ENCODE measurements at places on chromosomes 5 and 9.

DNA sequence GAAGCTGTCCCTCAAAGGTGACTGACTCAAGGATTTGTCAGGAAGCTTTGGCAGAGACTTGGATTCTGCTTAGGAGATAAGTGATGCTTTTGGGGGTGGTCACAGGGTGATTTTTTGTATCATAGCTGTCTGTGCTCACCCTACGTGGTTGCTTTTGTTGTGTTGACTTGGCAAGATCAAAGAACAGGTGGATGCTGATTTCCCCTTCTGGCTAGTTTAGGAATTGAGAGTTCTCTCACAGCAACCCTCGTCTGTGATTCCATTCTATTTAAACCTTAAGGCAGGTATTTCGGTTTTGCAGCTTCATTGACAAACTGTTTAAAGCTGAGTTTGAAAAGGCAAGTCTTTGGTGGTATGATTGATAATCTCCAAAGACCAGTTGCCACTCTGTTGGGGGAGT, 27.2 kb downstream of the ARHGAP26 start:
- DNase-seq: no peak

DNA sequence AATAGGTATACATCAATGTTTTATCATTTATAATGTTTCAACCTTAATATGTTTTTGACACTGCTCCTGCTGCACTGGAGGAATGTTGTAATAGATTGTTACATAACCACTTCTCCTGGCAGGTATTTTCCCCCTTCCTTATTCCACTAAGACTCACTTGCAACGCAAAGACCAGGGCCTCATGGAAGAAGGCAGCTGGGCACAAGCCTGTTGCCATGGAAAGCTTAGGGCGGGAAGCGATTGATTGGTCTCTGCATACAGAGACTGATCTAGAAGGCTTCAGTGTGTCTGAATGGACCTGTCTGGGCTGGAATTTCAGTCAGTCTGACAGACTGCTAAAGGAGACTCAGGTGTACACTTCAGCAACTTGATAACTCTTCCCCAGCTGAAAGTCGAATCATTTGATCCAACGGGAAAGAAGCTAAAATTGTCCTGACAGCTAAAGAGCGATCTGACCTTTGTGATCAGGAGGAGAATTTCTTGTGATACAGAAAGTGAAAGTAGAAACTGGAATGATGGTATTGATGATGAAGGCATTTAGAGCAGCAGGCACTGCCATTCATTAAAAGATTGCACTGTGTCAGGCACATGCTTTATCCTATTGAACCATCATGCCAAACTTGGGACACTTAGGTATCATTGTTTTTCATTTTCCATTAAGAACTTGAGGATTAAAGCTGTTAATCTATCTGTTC, 65.1 kb downstream of the GRIA1 start:
- DNase-seq: no peak

DNA sequence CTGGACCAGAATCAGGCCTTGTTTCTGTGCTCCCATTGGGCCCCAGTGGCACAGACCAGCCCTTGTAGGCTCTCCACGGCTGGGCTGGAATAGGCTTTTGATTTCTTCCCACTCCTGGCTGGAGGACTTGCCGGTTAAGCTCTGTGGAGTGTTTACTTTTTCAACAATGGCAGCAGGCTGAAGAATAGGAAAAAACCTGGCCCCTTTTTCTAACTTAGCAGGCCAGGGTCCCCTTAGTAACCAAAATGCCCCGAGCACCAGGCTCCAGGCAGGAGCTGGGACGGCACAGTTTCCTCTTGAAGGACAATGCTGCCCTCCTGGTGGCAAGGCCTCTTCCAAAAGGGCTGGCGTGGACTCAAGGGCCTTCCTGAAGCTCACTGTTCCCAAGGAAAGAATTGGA, 230.3 kb downstream of the CRB2 start:
- DNase-seq: peak; percentile 63

GRCh38 chr5:74035521-74035937, 409.5 kb downstream of the ARHGEF28 start:
- peak; percentile 78 for DNase-seq

DNA sequence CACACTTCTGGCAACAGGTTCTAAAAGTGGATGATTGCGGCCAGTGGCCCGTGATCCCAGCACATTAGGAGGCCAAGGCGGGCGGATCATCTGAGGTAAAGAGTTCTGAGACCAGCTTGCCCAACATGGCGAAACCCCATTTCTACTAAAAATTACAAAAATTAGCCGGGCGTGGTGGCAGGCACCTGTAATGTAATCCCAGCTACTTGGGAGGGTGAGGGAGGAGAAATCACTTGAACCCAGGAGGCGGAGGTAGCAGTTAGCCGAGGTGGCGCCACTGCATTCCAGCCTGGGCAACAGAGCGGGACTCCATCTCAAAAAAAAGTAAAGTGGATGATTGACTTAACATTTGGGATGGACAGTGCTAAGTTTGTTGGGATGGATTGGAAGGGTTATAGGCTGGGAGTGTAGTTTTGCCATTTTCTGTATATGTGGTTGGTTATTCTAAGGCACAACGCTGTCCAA, 3.4 kb downstream of the MATR3 start:
- no peak for DNase-seq

DNA sequence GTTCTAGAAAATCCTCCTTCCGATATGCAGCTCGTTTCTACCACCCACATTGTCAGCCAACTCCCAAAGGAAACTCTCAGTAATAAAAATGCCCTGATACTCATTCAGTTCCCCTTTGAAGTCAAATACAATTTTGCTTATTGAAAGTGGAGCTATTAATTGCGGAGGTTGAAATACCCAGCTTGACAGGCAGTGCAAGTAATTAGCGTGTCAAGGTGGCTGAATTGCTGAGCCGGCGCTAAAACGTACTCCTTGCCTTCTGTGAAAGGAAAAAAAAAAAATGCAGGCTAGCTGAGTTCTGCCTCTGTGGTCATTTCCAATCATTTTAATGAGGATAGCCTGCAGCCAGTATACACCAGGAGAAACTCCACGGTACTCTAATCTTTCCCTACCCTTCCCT, 165.5 kb downstream of the RORB start:
- no peak for DNase-seq

DNA sequence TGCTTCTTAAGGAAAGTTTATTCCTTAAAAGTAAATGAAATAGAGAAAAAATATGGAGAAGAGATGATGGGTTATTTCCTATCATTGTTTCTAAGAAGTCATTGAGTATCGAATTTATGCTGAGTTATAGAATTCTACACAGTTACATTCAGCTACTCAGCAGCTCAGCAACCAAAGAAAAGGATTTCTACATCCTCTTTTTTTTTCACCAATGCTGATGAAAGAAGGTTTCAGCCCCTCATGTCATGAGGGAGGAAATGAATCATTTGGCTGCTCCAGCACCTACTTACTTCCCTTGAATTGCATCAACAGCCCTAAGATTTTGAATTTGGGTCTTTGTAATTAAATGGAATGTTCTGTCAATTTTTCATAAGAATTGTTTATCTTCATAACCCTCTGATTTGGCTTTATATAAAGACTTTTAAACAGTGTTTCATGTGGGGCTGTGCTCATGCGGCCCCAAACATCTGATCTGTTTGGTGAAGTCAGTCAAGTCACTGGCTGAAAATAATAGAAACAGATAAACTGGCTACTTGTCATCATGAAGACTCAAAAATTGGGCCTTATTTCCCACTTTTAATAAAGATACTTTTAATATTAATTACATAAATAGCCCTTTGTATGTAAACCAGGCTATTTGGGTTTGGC, 18.5 kb upstream of the SNX2 start:
- peak; percentile 19 for DNase-seq

GRCh38 chr5:54829676-54830535, 155.5 kb downstream of the ESM1 start:
- no peak for DNase-seq
